Epithelial cell of prostate (primary cell): ENCODE measurements at places on chromosomes 2 and 18.
A peak's percentile ranks its signal among the peaks of the same experiment; 100 is the strongest.

GRCh38 chr2:162422894-162423293 is 79.0 kb downstream of the GCA start:
- DNase-seq, result no peak

DNA sequence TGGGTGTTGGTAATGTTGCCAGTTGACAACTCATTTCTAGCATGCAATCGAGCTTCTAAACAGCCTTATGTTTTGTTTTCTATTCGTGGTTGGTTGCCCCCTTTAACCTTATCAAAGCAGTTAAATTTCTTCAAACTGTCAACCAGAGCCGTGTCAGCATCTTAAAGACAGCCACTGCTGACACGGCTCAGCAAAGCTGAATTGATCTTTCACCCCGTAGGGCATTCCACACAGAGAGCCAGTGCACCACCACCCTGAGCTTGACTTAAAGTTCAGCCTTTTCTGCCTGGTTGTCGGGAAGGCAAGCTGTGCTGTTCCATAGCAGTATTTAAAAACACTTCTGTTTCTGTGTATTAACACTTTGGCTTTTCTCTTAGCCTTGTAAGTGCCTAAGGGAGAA is 355.0 kb upstream of the CHST9 start:
- no peak for DNase-seq

DNA sequence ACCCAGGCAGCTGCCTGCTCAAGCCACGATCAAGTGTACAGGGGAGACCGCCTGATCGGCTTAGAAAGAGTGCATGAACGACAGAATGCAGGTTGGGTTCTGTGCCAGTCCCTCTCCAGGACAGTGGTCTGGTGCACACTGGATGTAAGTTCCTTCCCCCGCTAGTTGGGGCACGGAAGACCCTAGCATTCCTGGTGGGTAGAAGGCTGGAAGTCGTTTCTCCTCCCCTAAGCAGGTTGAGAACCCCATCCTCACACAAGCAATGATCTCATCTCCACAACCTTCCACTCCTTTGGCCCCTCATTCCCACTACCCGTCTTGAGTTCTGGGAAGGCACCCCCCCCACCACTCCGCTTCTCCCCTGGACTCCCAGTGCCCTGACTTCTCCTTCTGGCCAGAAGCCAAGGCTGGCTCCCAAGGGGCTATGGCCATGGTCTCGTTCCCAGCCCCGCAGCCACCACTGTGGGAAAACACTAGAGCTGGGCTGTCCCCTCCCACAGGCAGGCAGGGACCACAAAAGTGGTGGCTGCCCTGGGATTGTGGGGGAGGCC is 1.4 kb upstream of the ANKRD39 start:
- DNase-seq, result no peak

DNA sequence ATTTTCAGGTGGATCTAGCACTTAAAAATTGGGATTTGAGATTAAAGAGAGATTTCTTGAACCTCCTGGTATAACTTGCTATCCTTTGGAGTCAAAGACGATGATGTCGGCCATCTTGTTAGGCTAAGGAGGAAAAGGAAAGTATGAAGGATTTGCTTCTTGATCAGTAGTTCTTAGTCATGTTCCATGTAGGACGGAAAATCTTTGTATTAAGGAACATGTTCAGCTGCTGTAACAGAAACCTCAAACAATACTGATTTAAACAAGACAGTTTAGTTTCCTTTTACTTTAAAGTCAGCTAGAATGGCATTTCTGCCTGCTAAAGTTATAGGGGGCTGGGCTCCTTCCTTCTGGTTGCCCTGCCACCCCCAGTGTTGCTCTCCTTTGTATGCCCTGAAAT is 56.4 kb upstream of the MGAT5 start:
- no peak for DNase-seq

GRCh38 chr2:31962757-31963361 is 47.9 kb downstream of the MEMO1 start:
- no peak for DNase-seq

GRCh38 chr18:28095041-28095440 is 81.9 kb downstream of the CDH2 start:
- DNase-seq, result no peak

- no peak for DNase-seq
Observed at GRCh38 chr18:35605686-35606417, 24.3 kb downstream of the GALNT1 start.

GRCh38 chr18:37316468-37316867 is 249.1 kb downstream of the CELF4 start:
- DNase-seq, result no peak

DNA sequence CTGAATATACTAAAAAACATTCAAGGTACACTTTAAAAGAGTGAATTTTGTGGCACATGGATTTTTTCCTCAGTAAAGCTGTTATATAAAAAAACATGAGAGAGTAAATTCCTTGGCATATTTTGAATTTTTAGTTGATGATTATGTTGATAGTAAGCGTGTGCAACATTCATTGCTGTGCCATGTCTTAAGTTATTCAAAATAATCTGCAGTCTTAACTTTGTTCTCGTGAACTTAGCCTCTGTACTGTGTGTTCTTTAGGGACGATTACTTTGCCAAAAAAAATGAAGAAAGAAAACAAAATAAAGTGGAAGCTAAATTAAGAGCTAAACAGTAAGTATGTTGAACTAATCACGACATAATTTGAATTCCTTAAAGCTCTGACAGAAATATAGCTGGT is 9.6 kb downstream of the SSB start:
- no peak for DNase-seq

GRCh38 chr2:73821227-73821626 is 7.5 kb upstream of the STAMBP start:
- DNase-seq, result no peak

GRCh38 chr2:9782197-9782719 is 61.0 kb upstream of the TAF1B start:
- peak; percentile 82 for DNase-seq

DNA sequence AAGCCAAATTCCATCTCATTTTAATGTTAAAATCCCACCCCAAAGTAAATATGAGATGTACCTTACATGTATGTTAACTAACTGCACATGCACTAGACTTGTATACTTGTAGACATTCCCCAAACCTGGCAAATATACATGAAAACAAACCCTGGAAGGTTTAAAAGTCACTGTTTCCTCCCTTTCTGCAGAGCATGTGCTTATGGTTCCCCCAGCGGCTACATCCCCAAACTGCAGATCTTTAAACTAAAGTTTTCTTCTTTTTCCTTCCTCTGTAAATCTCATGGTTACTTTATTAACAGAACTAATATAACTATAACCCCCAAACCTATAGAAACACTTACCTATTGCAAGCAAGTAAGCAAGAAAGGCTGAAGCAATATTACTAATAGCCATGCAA is 731.5 kb downstream of the LRP1B start:
- no peak for DNase-seq

- DNase-seq, result no peak
Observed at GRCh38 chr2:215736653-215737290, 276.6 kb downstream of the MREG start.

GRCh38 chr2:195331129-195331528 is 325.9 kb upstream of the SLC39A10 start:
- DNase-seq, result no peak

GRCh38 chr2:210938228-210938627 is 381.8 kb downstream of the CPS1 start:
- no peak for DNase-seq

- no peak for DNase-seq
Observed at GRCh38 chr2:217743407-217743806, 259.4 kb downstream of the TNS1 start.

DNA sequence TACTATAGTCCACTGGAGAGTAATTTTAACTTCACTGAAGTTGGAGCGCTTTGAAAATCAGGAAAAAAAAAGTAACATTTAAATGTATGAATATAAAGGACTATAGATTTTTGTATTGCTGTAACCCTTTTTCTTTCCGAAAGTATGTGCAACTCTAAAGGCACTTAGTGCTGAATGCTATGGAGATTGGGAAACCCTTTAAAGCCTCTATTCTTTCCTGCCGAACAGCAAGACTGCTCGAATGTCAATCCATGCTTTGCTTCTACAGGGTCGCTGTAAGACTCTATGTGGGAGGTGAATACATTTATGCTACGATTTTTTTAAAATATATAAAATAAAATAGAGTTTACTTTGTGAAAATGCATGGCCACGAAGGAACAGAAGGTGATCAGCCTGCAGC is 825 bp downstream of the GRB14 start:
- DNase-seq, result no peak

DNA sequence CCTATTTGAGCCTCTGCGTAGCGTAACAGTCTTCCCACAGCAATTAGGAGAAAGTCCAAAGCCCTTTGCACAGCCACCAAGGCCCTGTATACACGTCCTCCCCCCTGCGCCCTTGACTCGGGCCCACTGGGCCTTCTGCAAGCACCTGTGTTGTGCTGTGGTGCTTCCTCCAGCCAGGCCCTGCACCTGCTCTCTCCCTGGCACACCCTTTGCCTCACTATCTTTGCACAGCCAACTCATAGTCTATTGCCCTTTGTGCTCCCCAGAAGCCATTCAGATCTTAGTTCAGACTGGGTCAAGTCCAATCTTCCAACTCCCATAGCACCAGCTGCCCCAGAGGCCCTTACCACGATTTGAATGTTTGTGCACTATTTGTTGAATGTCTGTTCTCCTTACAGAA is 271.6 kb upstream of the MGAT5 start:
- no peak for DNase-seq

- DNase-seq, result no peak
Observed at GRCh38 chr18:42976869-42977590, 138.5 kb downstream of the RIT2 start.

DNA sequence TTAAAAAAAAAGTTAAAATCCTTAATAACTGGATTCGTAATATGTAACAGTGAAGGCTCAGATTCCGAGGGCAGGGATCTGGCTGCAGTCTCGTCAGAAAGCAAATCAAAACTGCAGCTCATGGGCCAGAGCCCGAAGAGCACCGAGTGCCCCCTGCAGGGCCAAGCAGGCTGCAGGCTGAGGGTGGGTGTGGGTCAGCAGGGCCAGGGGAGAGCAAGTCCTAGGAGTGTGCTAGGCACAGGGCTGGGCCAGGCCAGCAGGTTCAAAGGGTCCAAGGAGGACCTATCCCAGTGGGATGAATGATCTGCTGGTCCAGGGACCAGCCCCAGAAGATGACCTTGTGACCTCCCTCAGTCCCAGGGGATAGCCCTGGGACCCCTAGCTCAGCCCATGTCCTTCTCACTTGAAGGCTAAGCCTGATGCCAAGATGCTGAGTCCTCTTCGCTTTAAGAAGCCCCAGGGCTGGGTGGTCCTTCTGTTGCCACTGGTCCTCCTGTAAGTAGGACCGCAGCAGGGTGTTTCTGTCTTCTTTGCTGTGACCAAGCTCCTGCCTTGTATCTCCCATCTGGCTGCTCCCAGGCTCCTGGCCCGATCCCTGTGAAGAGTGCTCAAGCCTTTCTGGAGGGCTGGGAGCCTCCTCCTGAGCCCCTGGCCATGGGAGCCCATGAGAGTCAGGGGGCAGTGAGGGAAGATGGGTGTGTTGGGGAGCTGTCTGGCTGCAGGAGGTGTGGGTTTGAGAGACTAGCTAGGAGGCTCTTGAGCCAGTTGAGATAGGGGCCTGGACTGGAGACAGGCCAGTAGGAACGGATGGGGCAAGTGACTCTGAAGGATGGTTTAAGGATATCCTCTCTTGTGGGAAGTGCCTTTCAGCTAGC is 150.7 kb downstream of the DYSF start:
- no peak for DNase-seq

DNA sequence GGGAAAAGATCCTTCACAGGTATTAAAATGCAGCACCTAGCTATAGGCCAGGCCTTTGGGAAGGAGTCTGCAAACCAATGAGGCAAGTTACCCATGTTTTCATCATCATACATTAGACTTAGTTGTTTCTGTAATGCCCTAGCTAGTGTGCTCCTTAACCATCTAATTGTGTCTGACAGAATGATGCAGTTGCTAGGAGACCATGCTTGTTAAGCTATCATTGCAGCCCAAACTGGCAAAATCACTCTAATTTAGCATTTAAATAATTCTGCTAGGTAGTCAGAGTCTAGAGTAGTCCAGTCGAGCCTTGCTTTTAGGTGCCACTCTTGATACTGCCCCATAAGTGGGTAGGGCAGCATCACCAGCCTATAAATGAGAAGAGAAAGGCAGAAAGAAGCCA is 34.9 kb downstream of the GAD1 start:
- DNase-seq, result no peak

DNA sequence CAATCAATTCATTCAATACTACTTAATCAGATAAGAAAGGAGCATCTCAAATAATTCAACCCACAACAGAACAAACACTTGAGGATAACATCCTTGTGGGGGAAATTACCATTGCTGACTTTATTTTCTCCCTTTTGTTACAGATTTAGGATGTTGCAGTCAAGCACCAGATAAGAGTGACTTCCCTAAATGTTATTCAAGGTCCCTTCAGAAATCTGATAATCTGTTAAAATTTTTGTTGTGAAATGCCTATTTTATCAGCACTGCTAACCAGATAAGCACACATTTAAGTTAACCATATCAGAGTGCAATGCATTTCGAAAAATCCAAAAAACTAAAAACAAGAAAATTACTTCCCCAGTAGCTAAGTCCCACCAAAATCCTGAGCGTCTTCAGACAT is 33.5 kb downstream of the SUMO1 start:
- no peak for DNase-seq

GRCh38 chr2:26002632-26003310 is 20.5 kb upstream of the KIF3C start:
- no peak for DNase-seq

DNA sequence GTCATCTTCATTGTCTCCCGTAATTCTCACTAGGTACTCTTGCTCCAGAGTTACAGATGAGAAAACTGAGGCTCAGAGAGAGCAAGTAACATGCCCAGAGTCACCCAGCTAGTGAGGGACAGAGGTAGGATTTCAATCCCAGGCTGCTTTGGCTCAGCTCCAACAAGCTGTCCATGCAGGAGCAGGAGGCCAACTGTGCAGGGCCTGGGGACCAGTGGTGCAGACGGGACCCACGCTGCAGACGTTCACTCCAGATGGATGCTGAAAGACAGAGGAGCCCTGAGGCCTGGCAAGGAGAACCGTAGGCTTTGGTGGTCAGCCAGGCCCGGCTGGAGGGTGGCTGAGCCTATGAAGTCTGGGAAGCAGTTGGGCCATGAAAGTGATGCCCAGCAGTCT is 102.6 kb downstream of the MCFD2 start:
- DNase-seq, result no peak

- DNase-seq, result no peak
Observed at GRCh38 chr18:47036298-47036874, 965 bp upstream of the ELOA2 start.

DNA sequence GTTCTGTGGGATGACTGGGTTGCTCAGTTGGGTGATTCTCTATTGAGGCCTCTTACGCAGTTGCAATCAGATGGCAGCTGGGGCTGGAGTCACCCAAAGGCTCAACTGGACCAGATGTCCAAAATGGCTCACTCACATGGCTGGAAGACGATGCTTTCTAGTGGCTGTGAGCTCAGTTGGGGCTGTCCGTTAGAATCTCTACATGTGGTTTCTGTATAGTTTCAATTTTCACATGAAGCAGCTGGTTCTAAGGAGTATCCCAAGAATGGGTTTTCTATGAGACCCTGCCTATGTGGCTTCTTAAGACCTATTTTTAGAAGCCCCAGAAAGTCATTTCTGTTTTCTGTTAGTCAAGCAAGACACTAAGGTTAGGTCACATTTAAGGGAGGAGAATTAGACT is 4.4 kb downstream of the XRCC5 start:
- DNase-seq, result no peak

- no peak for DNase-seq
Observed at GRCh38 chr2:128639120-128639477, 320.4 kb upstream of the HS6ST1 start.

GRCh38 chr18:37328946-37329719 is 236.5 kb downstream of the CELF4 start:
- no peak for DNase-seq

- DNase-seq, result no peak
Observed at GRCh38 chr2:19723021-19723420, 178.8 kb downstream of the TTC32 start.

GRCh38 chr2:134074619-134075018 is 179.3 kb upstream of the MGAT5 start:
- DNase-seq, result no peak
